SK-N-SH treated with all-trans-retinoic acid at 6 μM for 48 hours (cell line): ENCODE measurements at places on chromosomes 1 and 21.

DNA sequence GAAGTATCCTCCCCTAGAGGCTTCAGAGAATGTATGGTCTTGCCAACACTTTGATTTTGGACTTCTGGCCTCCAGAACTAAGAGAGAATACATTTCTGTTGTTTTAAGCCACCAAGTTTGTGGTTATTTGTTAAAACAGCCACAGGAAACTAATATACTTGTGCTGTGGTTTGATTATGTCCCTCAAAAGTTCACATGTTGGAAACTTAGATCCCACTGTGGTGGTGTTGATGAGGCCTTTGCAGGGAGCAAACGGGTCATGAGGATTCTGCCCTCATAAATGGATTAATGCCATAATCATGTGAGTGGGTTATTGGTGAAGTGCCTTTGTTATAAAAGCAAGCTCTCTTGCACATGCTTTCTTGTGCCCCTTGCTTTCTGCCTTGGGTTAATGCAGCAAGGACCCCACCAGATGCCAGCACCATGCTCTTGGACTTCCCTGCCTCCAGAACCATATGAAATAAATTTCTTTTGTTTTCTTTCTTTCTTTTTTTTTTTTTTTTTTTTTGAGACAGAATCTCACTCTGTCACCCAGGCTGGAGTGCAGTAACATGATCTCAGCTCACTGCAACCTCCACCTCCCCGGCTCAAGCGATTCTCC is 157.3 kb downstream of the CLIC6 start:
- ATAC-seq, result no peak

DNA sequence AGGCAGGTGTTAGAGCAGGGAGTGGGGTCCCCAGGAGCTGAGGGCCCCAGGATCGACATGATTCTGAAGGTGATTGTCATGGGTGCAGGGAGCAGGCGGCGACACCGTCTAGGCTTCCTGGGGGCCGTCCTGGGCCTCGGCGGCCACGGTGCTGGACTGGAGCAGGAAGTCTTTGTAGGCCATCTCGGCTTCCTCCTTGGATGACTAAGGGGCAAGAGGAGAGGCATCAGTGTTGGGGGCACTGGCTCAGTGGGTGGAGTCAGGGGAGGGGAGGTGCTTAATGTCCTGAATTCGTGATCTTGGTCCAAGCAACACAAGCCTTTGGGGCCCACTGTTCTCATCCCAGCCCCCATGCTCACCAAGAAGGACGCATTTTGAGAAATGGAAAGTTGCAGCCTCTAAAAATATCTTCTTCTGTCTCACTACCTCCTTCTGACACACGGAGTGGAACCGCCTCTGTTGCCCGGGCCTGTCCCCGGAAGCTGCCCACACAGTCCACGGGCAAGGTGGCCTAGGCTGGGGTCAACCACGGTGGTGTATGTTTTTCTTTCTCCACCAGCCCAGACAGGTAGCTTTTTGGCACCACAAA is 8.6 kb upstream of the FCMR start:
- no peak for ATAC-seq

DNA sequence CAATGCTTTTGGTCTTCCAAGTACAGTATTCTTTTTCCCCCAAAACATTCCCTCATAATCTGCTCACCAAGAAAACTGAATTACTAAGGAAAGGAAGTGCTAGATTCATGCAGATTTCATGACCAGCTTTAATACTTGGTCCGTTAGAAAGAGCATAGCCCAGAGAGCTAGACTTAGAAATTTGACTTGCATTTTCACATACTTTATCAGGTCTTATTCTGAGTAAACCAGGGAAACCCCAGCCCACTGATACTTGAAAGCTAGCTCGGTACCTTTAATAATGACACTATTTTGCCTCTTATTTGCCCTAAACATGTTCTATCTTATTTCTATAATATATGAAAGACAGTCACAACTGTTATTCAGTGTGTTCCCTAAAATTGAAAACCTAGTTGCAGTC is 204.5 kb downstream of the TTLL7 start:
- ATAC-seq, result no peak

GRCh38 chr1:96845464-96845863 is 123.9 kb downstream of the PTBP2 start:
- peak; percentile 88 for ATAC-seq

- no peak; the same call in 2 of the 3 replicates for ATAC-seq
Measured at GRCh38 chr1:179881642-179882252, 338 bp upstream of the TOR1AIP1 start.

GRCh38 chr1:72636631-72637030 is 354.3 kb upstream of the NEGR1 start:
- ATAC-seq, result no peak

GRCh38 chr1:162232034-162232711 is 144.5 kb downstream of the SPATA46 start:
- no peak for ATAC-seq

DNA sequence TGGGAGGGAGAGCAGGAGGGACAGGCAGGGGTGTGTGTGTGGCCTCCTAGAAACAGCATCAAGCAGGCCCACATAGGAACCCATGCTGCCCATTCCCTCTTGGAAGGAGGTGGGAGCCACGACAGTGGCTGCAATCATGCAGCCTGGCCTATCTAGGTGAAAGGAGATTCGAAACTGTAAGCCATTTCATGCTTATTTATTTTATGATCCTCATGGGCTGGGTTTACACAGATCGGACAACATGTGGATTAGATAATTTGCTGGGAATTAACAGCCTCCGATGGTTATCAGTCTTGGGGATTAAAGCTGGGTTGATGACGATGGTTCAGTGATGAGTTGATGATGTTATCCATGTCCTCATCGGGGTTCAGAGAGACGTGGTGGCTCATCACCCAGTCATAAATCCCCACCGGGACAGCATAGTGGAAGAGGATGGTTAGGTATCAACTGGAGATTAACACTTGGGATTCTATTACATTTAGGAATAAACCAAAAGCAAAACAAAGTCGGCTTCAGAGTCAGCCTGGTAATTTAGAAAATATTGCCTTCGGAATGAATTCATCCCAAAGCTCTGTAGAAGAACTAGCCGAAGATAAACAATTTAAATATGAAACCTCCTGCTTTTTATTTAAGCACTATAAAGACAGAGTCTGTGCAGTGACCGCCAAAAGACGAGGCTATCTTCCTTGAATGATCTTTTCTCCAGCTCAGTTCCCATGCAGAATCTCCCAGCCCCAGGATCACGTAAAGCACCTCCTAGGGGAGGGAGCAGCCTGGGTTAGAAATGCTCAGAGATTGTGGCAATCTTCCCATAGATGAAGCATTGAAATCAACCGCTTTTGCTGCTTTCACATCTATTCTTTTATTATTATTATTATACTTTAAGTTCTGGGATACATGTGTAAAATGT is 252.8 kb downstream of the FOXD2 start:
- ATAC-seq, result no peak

DNA sequence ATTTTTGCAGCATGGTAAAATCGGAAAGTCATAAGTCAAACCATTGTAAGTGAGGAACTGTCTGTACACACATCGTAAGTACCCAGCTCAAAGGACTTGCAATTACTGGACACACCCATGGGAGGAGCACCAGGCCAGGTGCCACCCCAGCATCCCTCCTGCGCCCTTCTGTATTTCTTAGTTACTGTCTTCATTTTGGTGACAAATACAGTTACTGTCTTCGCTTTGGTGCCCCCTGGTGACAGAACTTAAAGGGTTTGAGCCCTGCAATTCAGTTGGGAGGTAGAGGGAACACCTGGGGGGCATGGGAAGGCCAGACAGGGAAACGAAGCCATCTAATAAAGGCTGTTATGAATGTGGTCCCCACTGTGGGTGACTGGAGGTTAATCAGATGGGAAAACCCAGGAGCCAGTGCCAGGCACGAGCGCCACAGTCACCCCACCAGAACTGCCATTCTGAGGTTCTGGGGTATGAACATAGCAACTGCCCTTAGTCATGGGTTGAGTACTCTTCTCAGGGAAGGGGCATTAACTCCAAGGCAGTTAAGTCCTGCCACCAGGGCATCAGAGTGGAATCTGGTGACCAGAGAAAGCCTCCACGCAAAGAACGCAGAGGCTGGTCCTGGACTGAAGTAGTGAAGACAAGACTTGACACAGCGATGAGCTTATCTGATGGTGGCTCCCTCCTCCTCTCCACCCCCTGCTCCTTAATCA is 612.9 kb downstream of the PTPRU start:
- no peak for ATAC-seq

GRCh38 chr1:151774256-151774922 is 11.1 kb upstream of the MRPL9 start:
- no peak for ATAC-seq

DNA sequence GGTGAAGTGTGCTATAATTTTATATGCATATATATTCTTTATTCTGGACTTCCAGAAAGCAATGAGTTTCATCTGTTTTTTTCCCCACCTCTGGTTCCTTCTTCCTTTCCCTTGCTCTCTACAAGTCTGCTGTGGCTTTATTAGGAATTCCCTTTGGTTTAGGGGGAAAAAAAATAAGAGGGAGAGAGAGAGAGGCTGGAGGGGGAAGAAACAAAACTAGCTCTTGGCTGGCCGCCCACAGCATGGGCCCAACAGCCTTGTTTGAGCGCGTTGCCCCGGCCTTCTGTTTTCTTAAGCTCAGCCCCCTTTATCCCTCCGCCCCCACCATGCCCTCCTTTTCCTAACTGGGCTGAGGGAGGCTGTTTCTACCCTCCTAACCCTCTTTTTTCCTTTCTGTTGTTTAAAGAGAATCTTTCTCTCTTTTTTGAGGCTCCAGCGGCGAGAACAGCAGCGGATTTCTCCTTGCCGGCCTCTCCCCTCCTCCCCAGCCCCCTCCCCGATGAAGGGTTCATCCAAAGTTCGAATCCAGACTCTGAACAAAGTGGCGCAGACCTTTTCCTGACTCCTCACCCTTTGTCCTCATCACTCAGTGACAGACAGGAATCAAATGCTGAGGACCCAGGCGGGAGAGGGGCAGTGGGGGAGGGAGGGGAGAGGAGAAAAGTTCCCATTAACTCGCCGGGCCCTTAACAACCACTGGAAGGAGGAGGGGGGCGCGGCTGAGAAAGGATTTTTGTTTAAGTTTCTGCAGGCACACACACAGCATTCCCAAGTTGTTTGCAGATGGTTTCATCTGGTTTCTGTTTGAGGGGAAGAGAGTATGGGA is 29.7 kb downstream of the PBX1 start:
- peak; percentile 75 for ATAC-seq

DNA sequence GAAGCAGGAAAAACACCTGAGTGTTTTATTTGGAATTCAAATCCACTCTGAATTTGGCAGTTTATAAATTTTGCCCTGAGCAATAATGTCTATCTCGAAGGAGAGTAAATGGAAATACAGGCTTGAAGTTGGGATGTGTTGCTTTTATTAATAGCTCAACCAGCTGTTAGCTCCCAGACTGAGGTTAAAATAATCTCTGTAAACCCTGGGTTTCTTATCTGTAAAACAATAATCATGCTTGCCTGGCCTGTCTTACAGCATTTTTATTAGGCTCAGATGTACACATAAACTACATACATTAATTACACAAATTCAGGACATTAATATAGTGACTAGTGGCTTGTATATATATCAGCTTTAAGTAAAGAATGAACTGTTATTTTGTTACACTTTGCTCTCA is 148.5 kb downstream of the GALNT2 start:
- ATAC-seq, result no peak

GRCh38 chr1:167722152-167722869 is 529 bp downstream of the MPZL1 start:
- ATAC-seq, result peak; percentile 72

GRCh38 chr1:38608202-38608864 is 251.2 kb downstream of the RRAGC start:
- ATAC-seq, result peak; percentile 68

GRCh38 chr1:99218572-99218971 is 45.7 kb upstream of the PLPPR4 start:
- no peak for ATAC-seq

DNA sequence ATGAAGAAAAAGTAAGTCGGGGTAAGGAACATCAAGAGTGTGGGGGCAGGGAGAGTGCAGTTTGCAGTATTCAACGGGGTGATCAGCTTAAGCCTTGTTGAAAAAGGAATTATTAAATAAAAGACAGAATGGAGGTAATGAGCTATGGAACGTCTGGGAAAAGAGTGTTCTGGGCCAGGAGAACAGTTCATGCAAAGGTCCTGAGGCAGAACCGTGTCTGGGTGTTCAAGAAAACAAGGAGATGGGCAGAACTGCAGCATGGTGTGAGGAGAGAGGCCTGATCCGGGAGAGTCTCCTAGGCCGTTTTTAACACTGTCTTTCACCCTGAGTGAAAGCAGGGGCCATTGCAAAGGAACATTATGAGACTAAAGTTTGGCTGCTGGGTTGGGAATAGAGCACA is 20.2 kb downstream of the OVGP1 start:
- no peak for ATAC-seq

GRCh38 chr21:45574081-45574501 is 31.9 kb upstream of the SLC19A1 start:
- ATAC-seq, result no peak

DNA sequence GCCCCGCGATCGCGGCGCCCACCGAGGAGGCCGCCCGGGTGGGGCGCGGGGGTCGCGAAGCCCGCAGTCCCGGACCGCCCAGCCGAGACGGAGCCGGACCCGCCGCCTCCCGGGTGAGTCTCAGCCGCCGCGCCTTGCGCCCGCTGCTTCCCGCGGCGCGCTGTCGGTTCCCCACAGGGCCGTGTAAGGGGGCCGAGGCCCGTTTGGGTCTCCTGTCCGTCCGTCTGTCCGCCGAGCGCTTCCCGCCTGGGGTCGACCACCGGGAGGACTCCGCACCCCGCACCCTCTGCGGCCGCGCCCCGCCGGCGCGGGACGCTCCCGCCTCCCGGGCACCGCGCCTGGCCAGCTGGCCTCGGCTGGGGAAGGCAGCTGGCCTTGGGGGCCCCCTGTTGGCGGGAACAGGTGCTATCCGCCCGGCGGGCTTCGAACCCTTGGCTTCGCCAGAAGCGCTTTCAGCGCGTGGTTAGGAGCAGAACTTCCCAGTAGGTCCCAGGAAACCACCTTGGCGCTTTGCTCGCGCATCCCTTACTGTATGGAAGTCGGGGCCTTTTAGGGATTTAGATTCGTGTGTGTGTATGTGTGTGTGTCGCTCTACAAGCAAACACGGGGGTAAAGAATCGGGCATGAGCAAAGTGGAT is 414 bp downstream of the TMEM51 start:
- ATAC-seq, result peak; percentile 39

DNA sequence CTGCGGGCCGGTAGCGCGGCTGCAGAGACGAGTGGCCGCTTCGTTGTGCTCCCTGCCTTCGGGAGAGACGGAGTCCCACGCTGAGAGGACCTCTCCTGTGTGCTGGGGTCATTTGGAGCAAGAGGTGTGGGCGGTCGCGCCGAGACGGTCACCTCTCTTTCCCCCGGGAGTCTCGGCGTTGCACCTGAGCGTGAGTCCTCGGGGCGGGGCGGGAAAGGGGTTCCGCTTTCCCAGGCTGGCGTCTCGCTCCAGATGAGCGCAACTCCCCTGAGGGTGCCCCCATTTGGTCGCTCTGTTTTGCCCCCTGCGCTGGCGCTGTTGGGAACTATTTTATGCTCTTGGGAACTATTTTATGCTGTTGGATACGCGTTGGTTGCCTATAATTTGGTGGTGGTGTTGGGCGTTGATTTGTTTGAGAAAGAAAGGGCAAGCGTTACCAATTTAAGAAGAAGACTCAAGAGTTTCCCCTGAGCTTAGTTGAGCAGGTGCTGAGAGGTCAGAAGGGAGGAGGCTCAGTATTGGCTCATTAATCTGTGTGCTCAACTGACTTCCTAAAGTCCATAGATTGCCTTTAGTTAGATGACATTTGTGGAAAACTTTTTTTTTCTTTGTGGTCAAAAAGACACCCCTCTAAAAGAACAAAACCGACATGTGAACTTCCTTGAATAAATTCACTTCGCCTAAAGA is 683 bp downstream of the LRRC8B start:
- ATAC-seq, result peak; percentile 28

GRCh38 chr1:77888781-77889642 is 588 bp downstream of the NEXN start:
- peak; percentile 77 for ATAC-seq

- ATAC-seq, result peak; percentile 78
Measured at GRCh38 chr1:164617377-164618201, 58.6 kb downstream of the PBX1 start.

GRCh38 chr21:38768471-38769063 is 37.2 kb upstream of the ETS2 start:
- ATAC-seq, result peak; percentile 61
